Lung microvascular endothelial cell (primary cell): ENCODE measurements at places on chromosomes 16 and 17. TPM values are rescaled to one million over a fixed set of nuclear protein-coding genes. Genes with fewer than 3 reads are reported as not detected.

IRX6 gene
- total RNA-seq = not detected in 2 replicates

GRCh38 chr17:19250421-19251173 is 13.4 kb downstream of the EPN2 start:
- DNase-seq = no peak

GRCh38 chr16:23482778-23483177 is 27.5 kb downstream of the GGA2 start:
- no peak for DNase-seq

DNA sequence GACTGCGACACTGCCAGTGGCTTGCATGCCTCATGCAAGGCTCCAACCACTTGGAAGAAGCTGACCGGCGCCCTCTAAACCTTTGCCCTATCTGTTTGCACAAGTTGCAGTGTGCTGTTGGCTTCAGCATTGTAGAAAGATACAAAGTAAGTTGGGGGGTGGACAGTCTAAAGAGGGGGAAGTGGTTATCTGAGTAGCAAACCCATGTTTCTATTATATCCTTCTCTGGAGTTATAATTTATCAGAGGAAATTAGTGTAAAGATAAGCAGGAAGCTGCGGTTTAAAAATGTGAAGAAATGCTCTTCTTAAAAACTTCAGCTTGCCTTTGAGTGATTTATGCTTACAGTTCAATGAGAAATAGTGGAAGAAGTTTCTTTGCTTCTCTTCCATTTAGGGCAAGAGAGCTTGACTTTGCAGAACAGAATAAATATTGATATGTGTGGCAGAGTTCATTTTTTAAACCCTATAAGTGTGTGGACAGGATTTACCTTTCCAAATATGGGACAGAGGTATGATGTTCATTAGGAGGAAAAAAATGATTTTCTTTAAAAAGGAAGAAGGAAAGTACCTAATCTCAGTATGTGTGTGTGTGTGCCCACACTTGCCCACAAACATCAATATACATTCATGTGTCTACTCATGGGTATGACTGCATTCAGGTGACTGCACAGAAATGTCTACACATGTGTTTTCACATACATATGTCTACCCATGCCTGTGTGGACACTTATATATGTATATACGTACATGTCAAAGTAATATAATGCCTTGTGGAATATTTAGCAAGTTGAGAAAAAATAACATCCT is 8.1 kb downstream of the AMZ2 start:
- peak; percentile 12 for DNase-seq

- no peak for DNase-seq
These were observed 1.7 kb upstream of the TMEM97 start for GRCh38 chr17:28317099-28317965.

SKAP1 gene
- total RNA-seq = 0.22 TPM in 1 of 2 replicates, not detected in the other

DNA sequence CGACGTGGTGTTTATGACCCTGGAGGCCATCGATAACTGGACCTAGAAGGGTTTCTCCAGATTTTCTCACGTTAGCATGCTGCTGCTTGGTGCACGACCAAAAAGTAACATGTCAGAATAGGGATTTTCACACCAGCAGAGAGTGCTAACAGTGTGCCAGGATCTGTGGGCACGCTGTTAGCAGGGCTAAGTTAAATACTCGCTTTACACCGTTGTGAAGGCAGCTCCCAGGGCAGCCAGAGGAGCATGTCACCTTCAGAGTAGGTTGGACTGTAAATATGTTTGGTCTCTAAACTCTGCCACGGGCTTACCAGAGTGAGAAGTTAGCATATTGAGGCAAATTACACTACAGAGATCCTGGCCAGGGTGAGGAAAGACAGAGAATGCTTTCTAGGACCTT is 113.2 kb upstream of the TBX2 start:
- DNase-seq = no peak

IL34 gene
- 2.0 and 2.8 TPM in 2 replicates for total RNA-seq

ATP2C2 gene
- under 0.01 TPM in 1 of 2 replicates, not detected in the other for total RNA-seq

AANAT gene
- not detected in 2 replicates for total RNA-seq

TERB1 gene
- under 0.01 TPM in 1 of 2 replicates, not detected in the other for total RNA-seq

- no peak for DNase-seq
These were observed 49.4 kb downstream of the WSB1 start for GRCh38 chr17:27343294-27343693.

- no peak for DNase-seq
These were observed 526 bp downstream of the MRPS23 start for GRCh38 chr17:57849163-57849873.

DNA sequence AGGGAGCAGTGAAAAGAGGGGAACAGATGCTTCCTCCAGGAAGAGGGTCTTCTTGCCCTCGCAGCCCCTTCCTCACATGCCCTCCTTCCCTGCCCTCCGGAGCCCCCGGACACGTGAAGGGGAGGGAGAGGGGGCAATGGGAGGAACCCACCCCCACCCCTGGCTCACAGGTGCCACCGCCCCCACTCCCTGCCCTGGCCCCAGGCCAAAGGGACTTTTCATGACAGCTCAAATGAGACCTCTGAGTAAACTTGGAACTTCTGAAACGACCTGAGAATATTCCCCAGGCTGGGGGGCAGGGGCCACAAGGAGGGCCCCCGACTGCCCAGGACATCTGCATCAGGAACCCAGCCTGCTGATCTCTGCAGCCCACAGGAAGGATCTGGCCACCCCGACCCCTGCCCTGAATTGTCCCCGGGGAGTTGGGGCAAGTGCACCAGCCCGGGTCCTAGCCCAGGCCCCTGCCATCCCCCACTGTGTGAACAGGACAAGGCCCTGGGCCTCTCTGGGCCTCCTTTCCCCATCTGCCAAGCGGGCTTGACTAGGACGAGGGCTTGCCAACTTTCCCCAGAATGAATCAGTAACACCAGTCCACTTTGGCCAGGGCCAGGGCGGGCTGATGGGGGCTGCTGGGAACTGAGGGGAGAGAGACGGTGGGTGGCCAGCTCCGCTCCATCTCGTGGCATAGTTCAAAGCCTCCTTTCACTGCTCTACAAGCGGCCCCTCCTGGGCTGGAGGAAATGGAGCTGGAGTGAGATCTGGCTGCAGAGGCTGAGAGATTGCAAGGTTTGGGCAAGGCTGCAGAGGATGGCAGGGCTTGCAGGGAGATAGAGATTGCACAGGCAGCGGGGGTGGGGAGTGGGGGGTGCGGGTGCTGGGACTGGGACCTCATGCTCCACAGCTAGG is 3.8 kb downstream of the IL21R start:
- no peak for DNase-seq

DNA sequence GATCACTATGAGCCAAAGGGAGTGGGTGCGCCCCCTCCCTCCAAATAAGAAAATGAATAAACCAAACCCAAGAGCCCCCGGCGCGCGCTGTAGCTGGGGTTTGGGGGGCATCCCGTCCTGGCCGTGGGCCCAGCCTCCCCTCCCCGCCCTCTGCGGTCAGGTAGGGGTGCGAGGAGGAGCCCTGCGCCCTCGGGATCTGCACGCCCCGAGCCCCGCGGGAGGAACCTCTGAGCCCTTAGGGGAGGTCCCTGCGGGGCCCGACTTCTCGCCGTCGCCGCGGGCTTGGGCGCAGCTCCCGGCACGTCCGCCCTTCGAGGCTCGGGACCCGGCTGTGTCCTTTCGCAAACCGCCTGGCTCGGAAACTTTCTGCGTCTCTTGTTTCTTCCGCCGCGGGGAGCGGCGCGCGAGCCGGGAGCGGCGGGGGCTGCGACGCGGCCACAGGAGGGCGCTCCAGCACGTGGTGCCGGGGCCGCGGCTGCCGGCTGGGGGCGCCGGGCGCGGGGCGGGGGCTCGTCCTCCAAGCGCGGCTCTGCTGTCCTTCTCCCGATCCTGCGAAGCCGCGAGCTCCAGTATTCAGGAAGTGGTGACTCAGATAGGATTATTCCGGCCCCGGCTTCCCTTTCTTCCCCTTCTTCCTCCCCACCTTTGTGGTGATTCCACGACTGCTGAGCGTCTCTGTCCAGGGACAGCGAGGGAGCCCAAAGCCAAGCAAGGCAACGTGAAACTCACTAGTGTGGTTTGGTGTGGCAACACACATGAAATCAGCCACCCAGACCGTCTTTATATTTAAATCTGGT is 1.6 kb downstream of the PITPNC1 start:
- peak; percentile 88 for DNase-seq

GRCh38 chr16:58815181-58815888 is 81.2 kb upstream of the GOT2 start:
- DNase-seq = no peak

DNA sequence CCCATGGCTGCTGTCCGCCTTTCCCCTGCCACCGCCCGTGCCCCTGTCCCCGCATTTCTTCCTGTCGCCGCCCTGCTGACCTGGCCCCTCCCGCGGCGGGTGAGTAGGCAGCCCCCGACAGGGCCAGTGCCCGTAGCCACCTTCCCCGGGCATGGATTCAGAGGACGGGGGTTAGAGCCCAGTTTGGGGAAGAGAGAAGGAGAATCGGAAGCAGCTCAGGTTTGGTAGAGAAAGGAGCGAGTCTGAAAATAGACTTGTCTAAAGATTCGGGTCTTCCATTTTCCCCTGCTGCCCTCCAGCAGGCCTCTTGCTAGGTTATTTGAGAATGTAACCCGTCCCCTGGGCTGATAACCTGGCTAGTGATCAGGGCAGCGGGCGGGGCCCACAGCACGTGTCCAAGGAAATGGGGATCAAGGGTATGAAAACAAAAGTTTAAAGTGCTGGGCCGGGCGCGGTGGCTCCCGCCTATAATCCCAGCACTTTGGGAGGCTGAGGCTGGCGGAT is 7.9 kb upstream of the CLDN9 start:
- DNase-seq = no peak

DNA sequence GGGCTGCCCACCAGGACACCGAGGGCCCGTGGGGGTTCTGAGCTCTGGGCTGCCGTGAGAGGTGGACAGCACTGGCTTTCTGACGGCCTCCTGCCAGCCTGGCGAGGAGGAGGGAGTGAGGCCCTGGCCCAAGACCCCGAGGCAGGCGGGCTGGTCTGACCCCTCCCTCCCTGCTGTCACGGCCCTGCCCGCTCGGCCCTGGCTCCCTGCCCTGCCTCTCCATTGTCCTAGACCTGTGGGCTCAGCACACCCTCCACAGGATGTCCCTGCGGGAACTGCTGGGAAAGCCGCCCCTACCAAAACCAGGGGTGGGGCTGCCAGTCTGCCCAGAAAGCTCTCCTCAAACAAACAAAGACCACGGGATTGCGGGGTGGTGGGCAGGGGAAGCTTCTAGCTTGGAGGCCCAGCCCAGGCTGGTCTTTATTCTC is 20.7 kb downstream of the SPNS2 start:
- DNase-seq = peak; percentile 93

- DNase-seq = no peak
These were observed 95.4 kb downstream of the RMI2 start for GRCh38 chr16:11440657-11441012.

- no peak for DNase-seq
These were observed 998 bp upstream of the PRKCA start for GRCh38 chr17:66301367-66301863.

FBXW10 gene
- total RNA-seq = not detected in 2 replicates

TRIM72 gene
- not detected in 2 replicates for total RNA-seq

DNA sequence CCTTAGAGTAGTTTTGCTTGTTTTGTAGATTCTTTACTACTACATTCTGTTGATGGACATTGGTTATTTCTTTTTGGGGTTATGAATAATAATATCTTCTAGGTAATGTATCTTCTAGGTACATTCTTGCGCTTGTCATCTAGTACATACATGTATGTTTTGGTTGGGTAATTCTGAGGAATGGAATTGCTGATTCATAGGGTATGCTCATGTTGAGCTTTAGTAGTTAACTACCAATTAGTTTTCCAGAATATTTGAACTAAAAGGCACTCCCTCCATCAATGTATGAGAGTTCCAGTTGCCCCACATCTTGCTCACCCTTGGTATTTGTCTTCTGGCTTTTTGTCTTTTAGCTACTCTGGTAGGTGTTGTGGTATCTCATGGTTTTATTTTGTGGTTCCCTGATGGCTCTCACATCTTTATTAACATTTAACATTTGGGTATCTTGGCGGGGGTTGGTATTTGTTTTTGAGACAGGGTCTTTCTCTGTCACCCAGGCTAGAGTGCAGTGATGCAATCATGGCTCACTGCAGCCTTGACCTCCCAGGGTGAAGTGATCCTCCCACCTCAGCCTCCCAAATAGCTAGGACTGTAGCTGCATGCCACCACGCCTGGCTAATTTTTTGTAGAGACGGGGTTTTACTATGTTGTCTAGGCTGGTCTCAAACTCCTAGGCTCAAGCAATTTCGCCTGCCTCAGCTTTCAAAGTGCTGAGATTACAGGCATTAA is 47.1 kb downstream of the SLC6A4 start:
- DNase-seq = no peak

DNA sequence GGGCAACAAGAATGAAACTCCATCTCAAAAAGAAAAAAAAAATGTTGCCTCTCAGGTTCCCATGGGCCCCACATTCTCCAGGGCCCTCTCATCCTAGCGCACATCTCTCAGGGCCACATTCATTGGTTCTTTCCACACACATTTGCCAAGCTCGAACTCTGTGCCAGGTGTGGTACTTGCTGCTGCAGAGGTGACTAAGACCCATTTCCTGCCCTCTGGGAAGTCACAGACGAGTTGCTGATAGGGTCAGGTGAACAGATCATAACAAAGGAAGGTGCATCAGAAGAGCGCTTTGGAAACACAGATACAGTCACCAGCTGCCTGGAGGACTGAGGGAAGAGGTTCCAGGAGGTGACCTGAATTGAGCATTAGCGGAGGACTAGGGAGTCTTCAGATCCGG is 1.0 kb downstream of the GSDMA start:
- DNase-seq = no peak

GRCh38 chr16:58127634-58128033 is 1.5 kb downstream of the CFAP20 start:
- peak; percentile 42 for DNase-seq
